ENCODE measurements at places on chromosomes 5 and 9. TPM values are rescaled to one million over a fixed set of nuclear protein-coding genes. Genes with fewer than 3 reads are reported as not detected.

The HEXB gene
- 294 TPM for total RNA-seq

GRCh38 chr5:55303238-55303690 is 4.2 kb downstream of the DHX29 start:
- no peak for DNase-seq

DNA sequence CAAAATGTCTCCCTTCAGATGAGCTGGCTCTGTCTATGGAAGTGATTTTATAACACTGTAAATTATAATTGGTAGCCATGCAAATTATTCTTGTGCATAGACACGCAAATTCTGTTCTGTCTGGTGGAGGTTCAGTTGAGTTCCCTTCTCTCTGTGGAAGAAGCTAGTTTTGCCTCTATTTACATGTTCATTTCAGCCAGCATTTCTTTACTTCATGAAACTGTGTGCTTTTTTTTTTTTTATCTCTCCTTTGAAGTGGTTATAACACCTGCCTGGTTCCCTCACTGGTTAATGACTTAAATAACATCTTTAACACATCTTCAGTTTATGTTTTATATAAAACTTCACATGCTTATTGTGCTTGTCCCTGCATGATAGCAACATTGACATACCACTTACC is 149.4 kb upstream of the FBXL7 start:
- DNase-seq: no peak

GRCh38 chr5:55711507-55712022 is 559 bp downstream of the SLC38A9 start:
- DNase-seq: no peak

DNA sequence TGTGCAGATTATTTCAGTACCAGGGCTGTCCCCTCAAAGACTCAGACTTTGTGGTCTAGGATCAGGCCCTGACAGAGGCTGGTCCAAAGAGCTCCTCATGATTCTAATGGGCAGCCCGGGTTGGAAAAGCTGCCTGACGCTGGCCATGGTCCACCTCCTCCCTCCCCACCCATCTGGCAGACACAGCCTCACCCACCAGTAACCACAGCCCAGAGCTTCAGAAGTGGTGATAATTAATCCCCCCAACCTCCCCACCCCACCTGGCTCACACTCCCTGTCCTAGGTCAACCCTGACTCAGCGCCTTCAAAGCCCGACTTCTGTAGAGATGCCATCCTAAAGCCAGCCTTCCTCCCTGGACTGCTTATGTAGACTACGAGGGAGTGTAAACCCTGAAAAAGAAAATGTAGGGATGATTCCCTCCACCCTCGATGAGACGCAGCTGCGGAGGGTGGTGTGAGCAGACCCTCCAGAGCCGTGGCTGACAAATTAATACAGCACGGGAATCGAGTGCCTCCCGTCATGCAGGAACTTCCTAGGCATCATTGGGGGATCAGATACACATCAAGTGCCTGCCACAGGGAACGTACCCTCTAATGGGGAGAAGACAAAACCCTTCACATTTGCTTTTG is 7.0 kb downstream of the UBE2QL1 start:
- no peak for DNase-seq
